Myocyte (in vitro differentiated cells): ENCODE measurements at places on chromosomes 1 and 21.

- no peak for DNase-seq
Measured at GRCh38 chr1:114206392-114206791, 52.7 kb upstream of the SYT6 start.

DNA sequence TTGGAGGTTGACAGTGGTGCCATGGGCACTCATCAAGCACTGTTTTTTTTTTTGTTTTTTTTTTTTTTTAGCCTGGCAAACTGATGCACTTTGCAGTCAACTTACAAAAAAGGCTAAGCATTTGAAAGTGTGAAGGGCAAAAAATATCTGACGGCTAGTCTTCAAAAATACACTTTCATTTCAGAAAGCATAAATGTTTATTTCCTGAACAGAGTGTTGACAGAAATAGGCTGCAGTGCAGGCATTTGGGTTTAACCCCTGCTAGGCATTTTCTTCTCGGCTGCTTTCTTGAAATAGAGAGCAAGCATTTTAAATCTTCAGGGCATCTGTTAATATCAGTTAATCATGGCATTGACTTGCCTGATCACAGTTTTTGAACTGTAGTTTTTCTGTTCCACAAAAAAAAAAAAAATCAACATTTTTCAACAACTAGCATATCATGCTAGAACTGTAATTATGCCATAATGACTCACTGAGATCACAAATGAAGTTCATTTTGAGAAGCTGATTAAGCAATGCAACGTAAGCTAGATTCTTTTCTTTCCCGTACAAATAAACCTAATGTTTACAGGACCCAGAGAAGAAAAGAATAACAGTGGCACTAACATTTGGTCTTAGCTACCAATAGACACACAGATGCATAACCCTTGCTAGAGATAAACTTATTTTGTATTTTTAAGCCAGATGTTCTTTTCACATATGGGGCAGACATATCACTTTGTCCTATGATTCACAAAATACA, 100.4 kb upstream of the USH2A start:
- no peak for DNase-seq

GRCh38 chr1:7299994-7300393, 471.1 kb upstream of the VAMP3 start:
- DNase-seq: peak; percentile 77

- DNase-seq: no peak
Measured at GRCh38 chr1:208006258-208006920, 95.5 kb upstream of the CD34 start.

DNA sequence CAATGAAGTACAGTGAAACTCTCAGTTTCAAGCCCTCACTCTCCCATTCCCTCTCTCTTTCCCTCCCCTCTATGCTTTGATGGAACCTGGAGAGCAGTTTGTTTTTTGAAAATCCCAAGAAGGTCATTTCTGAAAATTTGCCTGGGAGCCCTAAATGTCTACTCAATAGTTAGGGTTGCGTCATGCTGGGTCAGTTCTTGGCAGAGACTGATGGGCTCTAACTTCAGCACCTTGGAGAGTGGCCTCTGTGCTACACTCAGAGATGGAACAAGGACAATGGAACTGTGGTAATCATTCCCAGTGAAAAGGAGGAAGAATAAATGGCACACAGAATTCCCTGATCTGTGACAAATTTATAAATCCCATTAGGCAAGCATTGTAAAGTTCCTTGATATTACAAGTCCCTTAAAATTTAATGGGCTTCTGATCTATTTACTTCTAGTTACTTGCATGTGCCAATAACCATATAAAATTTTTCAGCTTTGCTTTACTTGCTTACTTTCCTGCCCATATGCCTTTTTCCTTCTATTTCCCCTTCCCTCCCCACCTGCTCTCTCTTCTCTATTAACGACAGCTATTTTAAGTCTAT, 182.9 kb upstream of the KCND3 start:
- peak; percentile 72 for DNase-seq

DNA sequence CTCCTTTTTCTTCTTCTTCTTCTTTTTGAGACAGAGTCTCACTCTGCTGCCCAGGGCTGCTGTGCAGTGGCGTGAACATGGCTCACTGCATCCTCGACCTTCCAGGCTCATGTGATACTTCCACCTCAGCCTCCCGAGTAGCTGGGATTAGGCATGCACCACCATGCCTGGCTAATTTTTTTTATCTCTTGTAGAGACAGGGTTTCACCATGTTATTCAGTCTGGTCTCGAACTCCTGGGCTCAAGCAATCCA, 13.0 kb upstream of the PADI1 start:
- DNase-seq: no peak

GRCh38 chr1:6969106-6969505, 183.9 kb downstream of the CAMTA1 start:
- DNase-seq: peak; percentile 45

- no peak for DNase-seq
Measured at GRCh38 chr1:170306513-170306910, 160.8 kb downstream of the NTMT2 start.

DNA sequence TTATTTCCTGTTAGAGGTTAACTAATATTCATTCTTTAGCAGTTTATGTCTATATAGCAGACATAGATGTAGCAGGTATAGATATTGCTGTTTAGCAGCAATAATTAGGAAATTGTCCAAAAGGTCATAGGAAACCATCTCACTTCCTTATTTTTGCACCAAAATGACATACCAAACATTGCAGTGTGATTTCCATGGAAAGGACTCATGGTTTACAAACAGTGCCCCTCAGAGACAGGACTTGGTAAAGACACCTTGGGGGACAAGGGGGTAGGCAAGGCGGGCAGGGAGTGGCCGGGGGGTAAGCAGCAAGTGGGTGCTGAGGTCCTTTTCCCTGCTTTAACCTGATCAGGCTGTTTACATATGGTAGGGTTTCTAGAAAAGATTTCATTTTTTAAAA, 30.5 kb downstream of the BATF3 start:
- peak; percentile 47 for DNase-seq

DNA sequence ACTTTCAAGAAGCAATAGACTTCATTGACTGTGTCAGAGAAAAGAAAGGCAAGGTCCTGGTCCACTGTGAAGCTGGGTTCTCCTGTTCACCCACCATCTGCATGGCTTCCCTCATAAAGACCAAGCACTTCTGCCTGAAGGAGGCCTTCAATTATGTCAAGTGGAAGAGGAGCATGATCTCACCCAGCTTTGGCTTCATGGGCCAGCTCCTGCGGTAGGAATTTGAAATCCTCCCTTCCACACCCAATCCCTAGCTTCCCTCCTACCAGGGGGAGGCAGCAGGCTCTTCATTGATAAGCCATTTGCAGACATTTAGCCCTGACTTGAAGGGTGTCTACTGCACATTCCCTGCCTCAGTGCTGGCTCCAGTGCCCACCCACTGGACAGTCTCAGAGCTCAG, 84.3 kb upstream of the RHOU start:
- DNase-seq: no peak

GRCh38 chr1:30807318-30808066, 49.9 kb upstream of the LAPTM5 start:
- no peak for DNase-seq

DNA sequence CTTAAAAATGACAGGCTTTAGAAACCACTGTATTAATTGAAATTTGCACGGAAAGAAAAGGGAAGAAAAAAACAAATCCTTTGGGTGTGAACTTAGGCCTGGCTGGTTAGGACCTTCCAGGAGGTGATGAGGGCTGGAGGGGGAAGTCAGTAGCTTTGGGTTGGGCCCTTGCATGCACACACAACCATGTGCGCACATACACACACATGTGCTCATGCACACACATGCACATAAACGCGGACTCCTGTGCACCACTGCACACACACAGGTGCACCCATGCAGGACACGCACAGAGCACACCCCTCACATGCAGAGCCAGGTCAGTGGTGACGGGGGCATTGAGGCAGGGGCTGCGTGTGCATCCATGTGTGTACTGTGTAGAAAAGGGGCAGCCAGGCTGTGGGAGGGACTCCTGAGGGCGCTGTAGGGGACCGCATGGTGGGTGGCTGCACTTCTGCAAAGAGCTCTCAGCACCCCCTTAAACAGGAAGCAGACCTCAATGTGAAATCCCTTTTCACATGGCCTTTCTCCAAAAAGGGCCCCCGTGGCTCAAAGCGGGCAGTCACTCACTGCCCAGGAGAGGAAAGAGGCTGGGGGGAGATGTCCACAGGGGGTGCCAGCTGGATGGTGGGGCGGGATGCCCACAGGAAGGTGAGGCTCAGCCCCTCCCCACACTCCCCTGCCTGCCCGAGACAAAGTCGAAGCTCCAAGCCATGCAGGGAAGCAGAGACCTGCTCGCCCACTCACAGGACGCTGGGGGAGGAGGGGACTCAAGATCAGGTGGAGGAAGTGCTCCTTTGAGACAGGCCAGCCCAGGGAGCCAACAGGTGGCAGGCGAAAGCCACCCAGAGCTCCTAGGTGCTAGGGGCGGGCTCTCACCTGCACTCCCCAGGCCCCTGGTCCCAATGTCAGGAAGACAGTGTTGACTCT, 95.2 kb downstream of the ITPKB start:
- DNase-seq: no peak

GRCh38 chr1:27152004-27152828, 2.7 kb downstream of the SLC9A1 start:
- no peak for DNase-seq

DNA sequence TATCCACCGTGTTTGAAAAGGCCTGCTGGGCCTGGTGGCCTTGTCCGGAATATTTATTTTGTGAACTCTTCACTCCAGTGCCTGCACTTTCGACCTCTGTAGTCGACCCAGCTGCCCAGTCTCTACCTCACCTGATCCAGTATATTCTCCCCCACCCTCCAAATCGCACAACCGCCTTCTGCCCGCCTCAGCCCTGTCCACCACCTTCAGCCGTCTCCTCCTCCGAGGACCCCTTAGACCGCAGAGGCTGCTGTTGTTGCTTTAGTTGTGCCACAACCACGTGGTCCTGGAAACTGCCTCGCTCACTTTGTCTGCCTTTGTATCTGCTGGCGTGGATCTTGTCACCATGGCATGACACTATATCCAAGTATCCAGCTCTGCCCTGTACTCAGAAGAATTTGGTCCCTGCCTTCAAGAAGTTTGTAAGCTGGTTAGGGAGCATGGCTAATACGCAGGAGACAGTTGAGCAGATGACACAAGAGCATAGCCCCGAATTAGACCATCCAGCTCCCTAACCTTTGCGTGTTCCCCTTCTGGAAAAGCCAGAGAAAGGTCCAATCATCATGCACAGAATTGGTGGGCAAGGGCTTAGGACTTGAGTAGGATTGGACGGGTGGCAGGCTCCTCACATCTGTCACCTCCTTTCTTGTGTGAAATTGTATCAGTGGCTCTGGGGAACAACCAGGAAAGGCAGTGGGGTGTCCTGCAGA, 1.5 kb downstream of the PHGDH start:
- no peak for DNase-seq
